ENCODE measurements at places on chromosomes 5 and 9. TPM values are rescaled to one million over a fixed set of nuclear protein-coding genes. Genes with fewer than 3 reads are reported as not detected.

DNA sequence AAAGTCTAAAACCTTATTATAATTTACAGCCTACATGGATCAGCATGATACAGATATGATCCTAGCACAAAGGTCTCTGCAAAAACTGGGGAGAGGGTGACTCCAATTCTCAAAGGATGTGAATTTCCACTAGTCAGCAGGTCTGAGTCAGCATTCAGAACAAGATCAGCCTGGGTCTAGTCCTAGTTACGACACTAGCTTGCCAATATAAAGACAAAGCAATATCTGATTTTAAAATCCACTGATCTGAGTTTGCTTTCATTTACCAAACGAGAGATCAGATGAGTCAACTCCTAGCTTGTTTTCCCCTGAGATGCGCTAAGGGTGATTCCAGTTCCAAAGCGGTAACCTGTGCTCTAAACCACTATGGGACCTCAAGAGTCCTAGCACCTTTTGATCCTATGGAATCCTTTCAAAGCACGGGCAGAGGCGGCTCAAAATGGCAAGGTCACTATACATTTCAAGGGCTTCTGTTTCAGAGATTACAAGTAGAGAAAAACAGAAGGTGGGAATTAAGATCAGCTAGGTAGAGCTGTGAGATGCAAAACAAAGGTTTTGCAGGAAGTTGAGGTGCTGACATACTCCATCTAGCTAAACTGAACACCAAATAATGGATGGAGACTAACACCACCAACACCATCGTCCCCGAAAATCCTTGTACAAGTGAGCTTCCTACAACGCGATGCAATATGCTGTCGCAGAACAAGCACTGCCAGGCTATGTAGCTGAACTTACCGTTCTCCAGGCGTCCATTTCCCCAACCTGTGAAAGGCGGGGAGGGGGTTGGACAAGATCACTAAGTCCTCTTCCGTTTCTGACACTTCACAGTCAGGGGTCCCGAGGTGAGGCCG, 906 bp downstream of the SLC25A51 start:
- peak; percentile 15 for DNase-seq
- H3K4me1 ChIP-seq, result peaks cover 6% of the 10 kb centered on the region
- H3K36me3 ChIP-seq, result peaks cover 9% of the 10 kb centered on the region

DNA sequence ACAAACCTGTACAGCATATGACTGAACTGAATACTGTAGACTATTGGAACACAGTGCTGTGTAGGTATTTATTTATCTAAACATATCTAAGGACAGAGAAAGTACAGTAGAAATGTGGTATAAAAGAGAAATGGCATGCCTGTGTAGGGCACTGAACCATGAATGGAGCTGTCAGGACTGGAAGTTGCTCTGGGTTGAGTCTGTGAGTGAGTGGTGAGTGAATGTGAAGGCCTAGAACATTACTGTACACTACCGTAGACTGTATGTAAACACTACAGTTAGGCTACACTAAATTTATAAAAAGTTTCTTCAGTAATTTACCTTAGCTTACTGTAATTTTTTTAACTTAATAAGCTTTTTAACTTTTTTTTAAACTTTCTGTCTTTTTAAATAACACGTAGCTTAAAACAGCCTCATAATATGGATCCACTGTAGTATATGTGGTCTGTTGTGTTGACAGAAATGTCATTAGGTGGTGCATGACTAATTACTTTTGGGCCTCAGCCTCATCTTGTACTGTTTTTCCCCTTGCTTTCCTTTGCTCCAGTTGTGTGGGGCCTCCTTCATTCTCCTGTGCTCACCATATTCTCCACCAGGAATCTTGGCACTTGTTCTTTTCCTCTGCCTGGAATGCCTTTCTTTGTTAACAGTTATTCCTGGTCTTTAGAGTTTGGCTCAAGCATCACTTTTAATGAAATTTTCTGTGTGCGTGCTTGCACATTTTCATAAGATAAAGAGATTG, 8.8 kb downstream of the SPIN1 start:
- H3K27ac ChIP-seq, result no peak overlapping the region
- H3K27me3 ChIP-seq, result no peaks in the 10 kb centered on the region
- DNase-seq, result no peak
- no peaks in the 10 kb centered on the region for H3K36me3 ChIP-seq
- H3K4me1 ChIP-seq, result peaks cover 17% of the 10 kb centered on the region

GRCh38 chr9:87212605-87213021, 265.3 kb upstream of the GAS1 start:
- no peak overlapping the region for H3K4me3 ChIP-seq
- no peaks in the 10 kb centered on the region for H3K4me1 ChIP-seq
- no peaks in the 10 kb centered on the region for H3K36me3 ChIP-seq
- H3K27me3 ChIP-seq, result no peaks in the 10 kb centered on the region

GRCh38 chr5:147586832-147587231, 77.0 kb upstream of the DPYSL3 start:
- no peak overlapping the region for H3K27ac ChIP-seq
- H3K27me3 ChIP-seq, result no peaks in the 10 kb centered on the region
- peaks cover 17% of the 10 kb centered on the region for H3K36me3 ChIP-seq
- H3K4me1 ChIP-seq, result peaks cover 10% of the 10 kb centered on the region

DNA sequence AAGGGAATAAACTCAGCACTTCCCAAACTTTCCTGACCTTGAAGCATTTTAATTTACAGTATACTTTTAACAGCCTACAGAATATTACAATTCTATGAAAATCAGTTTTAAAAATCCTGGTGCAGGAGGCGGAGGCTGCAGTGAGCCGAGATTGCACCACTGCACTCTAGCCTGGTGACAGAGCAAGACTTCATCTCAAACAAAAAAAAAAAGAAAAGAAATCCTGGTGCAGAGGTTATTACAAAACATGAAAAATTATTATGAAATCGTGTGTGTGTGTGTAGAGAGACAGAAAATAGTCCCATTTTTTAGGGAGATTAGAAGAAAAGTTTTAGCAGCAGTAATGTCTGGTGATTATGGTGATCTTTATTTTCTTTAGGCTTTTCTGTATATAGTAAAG, 26.9 kb downstream of the GOLPH3 start:
- H3K4me3 ChIP-seq, result no peak overlapping the region
- H3K4me1 ChIP-seq, result peaks cover 39% of the 10 kb centered on the region
- no peak for DNase-seq
- H3K27ac ChIP-seq, result no peak overlapping the region
- no peaks in the 10 kb centered on the region for H3K27me3 ChIP-seq
- H3K36me3 ChIP-seq, result no peaks in the 10 kb centered on the region

- H3K4me3 ChIP-seq, result no peak overlapping the region
- H3K4me1 ChIP-seq, result peaks cover 7% of the 10 kb centered on the region
- no peak overlapping the region for H3K27ac ChIP-seq
- no peaks in the 10 kb centered on the region for H3K27me3 ChIP-seq
Measured at GRCh38 chr9:74861071-74861470, 26.6 kb downstream of the TRPM6 start.

- H3K4me1 ChIP-seq, result no peaks in the 10 kb centered on the region
- H3K27me3 ChIP-seq, result no peaks in the 10 kb centered on the region
- no peak overlapping the region for H3K4me3 ChIP-seq
- H3K27ac ChIP-seq, result no peak overlapping the region
- peak; percentile 5 for DNase-seq
Measured at GRCh38 chr5:117943541-117943940, 1044.8 kb downstream of the DTWD2 start.

- no peaks in the 10 kb centered on the region for H3K36me3 ChIP-seq
- DNase-seq, result peak; percentile 86
- H3K27me3 ChIP-seq, result no peaks in the 10 kb centered on the region
- peaks cover 96% of the 10 kb centered on the region for H3K4me1 ChIP-seq
- H3K4me3 ChIP-seq, result peak overlapping the region; percentile 7
- H3K27ac ChIP-seq, result peak overlapping the region; percentile 77
Measured at GRCh38 chr5:68252673-68253623, 37.4 kb downstream of the PIK3R1 start.

DNA sequence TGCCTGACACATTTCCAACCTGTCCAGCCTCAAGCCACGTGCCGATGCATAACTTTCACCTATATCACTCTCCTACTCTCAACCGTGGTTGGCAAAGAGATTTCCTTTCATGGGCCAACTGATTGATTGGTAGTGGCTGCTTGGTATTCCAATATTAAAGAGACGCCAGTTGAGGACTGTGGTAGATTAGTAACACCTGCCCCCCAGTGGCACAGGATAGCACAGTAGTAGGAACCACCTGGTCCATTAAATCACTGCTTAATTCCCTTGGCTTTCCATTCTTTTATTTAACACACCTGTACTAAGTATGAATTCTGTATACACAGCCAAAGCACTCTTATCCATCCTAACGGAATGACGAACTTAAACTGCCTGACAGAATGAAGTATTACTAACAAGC, 19.1 kb upstream of the FOXB2 start:
- no peaks in the 10 kb centered on the region for H3K4me1 ChIP-seq
- no peak overlapping the region for H3K4me3 ChIP-seq
- no peak for DNase-seq
- H3K27me3 ChIP-seq, result peaks cover 3% of the 10 kb centered on the region

DNA sequence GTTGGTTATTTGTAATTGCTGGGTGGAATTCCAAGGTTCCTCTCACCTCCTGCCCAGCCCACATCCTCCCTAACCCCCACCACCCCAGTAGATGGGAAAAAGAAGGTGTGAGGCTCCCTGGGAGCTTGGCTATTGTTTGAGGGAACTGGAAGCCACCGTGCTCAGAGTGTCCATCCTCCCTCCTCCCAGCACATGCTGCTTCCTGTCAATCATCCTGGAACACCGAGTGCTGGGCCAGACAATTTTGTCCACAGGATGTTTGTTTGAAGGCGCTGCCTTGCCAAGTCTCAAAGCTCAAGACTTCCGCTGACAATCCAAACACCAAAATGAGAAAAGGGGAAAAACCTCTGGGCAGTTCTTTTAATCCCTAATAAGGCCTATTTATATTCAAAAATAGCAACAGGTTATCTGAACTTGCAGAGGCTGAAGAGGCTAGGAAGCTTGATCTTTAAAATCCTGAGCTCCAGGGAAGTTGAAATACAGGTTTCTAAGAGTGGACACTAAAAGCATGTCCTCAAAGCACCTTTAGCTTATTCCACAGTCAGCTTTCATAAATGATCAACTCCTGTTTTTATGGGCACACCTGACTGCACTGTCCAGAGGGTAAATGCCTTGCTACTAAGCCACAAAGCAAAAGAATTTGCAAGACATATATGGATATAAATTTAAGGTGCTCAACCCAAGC, 286.7 kb downstream of the NFIB start:
- H3K27me3 ChIP-seq, result no peaks in the 10 kb centered on the region
- no peaks in the 10 kb centered on the region for H3K36me3 ChIP-seq
- no peak overlapping the region for H3K4me3 ChIP-seq
- peaks cover 51% of the 10 kb centered on the region for H3K4me1 ChIP-seq
- no peak overlapping the region for H3K27ac ChIP-seq

- no peaks in the 10 kb centered on the region for H3K27me3 ChIP-seq
- peak overlapping the region; percentile 67 for H3K27ac ChIP-seq
- H3K36me3 ChIP-seq, result peaks cover 6% of the 10 kb centered on the region
Measured at GRCh38 chr9:128724744-128725211, 851 bp upstream of the ZDHHC12 start.

GRCh38 chr9:126123927-126124326, 202.7 kb upstream of the MVB12B start:
- peaks cover 74% of the 10 kb centered on the region for H3K27me3 ChIP-seq
- no peak overlapping the region for H3K27ac ChIP-seq
- no peak overlapping the region for H3K4me3 ChIP-seq
- H3K4me1 ChIP-seq, result no peaks in the 10 kb centered on the region
- DNase-seq, result no peak

DNA sequence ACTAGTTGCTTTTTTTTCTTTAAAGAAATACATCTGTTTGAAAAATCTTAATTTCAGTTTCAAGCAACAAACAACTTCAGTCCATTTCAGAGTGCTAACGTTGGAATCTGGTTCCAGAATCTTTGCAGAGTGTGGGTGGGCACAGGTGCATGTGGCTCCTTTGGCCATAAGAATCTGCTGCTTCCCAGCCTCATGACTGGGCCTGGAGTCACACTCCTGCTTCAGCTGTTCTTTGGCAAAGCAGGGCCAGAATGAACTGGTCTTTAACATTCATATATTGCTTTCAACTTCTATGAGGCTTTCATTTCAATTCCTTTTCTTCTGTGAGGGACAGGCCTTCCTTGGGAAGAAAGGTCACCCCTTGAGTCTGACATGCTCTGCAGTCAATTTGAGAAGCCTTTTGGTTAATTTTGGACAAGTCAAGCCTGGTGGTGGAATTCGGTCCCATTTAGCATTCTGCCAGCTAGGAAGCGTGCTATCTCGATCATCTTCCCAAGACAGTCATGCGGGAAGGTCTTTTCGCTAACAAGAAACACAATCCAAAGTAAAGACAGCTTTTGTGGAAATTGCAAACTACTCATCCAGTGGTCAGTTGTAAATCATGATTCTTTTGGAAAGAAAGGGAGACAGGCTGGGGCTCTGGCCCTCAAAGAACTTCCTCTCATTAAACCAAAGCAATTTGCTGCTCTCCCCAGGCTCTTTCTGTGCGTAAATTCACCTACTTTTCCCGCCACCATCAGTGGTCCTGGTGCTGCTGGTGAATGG, 55.2 kb downstream of the SLC1A3 start:
- peaks cover 23% of the 10 kb centered on the region for H3K4me1 ChIP-seq
- no peaks in the 10 kb centered on the region for H3K36me3 ChIP-seq
- H3K4me3 ChIP-seq, result no peak overlapping the region
- H3K27me3 ChIP-seq, result no peaks in the 10 kb centered on the region

DNA sequence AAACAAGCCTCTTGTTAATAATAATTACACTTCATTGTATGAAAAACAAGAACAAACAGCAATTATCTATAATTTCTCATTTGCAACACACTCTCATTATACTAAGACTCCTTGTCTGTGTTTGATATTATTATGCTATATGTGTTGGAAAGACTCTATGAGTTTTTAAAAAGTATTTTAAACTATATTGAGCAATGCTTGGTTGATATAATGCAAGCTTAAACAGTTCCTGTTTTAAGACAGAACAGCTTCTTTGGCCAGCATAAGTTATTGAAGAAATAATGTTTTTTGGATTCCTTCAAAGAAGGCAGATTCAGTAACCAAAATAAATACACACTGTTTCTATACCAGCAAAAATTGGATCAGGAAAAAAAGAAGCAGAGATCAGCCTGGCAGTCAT, 871.4 kb downstream of the MAT2B start:
- no peaks in the 10 kb centered on the region for H3K4me1 ChIP-seq
- no peaks in the 10 kb centered on the region for H3K27me3 ChIP-seq
- no peak overlapping the region for H3K27ac ChIP-seq
- DNase-seq, result no peak
- H3K4me3 ChIP-seq, result no peak overlapping the region

DNA sequence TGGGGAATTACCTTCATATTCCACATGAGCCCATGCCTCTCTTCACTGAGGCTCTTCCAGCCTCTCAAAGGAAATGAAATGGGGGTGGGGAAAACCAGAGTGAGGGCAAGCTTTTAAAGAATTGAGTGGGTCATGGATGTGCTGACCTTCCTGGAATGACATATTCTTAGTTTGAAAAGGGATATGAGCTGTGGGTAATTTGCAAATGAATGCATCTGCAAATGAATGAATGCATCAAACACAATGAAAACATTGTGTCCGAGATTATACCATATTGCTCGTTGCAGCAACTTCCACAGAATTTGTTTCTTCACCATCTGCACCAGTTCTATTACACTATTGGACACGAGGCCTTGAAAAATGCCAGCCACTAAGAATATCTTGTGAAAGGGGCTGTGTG, 198.6 kb upstream of the CDH6 start:
- no peak overlapping the region for H3K4me3 ChIP-seq
- no peaks in the 10 kb centered on the region for H3K36me3 ChIP-seq
- DNase-seq, result no peak
- H3K27ac ChIP-seq, result no peak overlapping the region
- H3K27me3 ChIP-seq, result no peaks in the 10 kb centered on the region

The FAM221B gene
- not detected for total RNA-seq

The ANKRD31 gene
- 0.04 TPM for total RNA-seq

The NR5A1 gene
- not detected for total RNA-seq

The SLC36A3 gene
- total RNA-seq, result not detected

The BRD9 gene
- total RNA-seq, result 73.7 TPM

The SLC35D2 gene
- total RNA-seq, result 1.1 TPM
